Activated T-cell treated with anti-CD3 and anti-CD28 coated beads, Interleukin-2, amount 50 U/mL, for 72 hours (primary cell): ENCODE measurements at places on chromosomes 4 and X. TPM values are rescaled to one million over a fixed set of nuclear protein-coding genes. Genes with fewer than 3 reads are reported as not detected.

- H3K27me3 ChIP-seq, result peaks cover 13% of the 10 kb centered on the region
- no peaks in the 10 kb centered on the region for H3K36me3 ChIP-seq
- H3K27ac ChIP-seq, result no peak overlapping the region
- DNase-seq, result no peak
- no peak overlapping the region for H3K4me3 ChIP-seq
Measured at GRCh38 chr4:74682567-74683359, 111.6 kb downstream of the BTC start.

DNA sequence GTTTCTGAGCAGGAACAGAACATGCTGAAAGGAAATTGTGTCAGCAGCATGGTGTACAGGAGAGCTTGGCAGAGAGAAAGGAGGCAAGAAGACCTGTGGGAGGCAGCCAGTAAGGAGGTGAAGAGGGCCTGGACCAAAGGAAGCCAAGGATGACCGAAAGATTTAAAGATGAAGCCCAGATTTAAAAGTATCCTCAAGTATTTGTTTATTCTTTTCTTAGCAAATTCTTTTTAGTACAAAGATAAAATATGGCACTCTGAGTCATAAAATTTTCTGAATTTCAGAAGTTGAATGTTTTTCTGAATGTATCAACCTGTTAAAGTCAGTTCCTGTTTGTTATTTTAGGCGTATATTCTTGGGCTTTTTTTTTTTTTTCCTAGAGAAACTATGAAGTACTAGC lies 3.5 kb downstream of the PKD2 start:
- H3K4me1 ChIP-seq, result peaks cover 44% of the 10 kb centered on the region
- H3K4me3 ChIP-seq, result peak overlapping the region; percentile 38
- H3K36me3 ChIP-seq, result no peaks in the 10 kb centered on the region
- no peak for DNase-seq
- H3K27ac ChIP-seq, result no peak overlapping the region

DNA sequence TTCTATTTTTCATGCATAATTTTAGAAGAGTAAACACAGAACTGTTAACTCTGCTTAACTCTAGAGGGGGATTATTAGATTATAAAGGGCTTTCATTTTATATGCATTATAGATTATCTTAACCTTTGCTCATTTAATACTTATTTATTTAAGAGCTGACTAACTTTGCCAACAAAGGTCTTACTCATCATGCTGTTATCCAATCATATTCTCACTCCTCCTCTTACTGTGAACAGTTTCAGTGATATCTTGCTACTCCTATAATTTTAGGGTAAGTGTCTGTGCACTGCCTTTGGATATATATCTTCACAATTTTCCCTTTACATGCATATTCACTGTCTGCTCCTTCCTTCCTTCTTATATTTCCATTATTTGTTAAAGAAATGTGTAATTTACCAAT lies 1814.9 kb downstream of the STIM2 start:
- no peak overlapping the region for H3K27ac ChIP-seq
- no peaks in the 10 kb centered on the region for H3K4me1 ChIP-seq
- no peak for DNase-seq
- no peaks in the 10 kb centered on the region for H3K36me3 ChIP-seq

DNA sequence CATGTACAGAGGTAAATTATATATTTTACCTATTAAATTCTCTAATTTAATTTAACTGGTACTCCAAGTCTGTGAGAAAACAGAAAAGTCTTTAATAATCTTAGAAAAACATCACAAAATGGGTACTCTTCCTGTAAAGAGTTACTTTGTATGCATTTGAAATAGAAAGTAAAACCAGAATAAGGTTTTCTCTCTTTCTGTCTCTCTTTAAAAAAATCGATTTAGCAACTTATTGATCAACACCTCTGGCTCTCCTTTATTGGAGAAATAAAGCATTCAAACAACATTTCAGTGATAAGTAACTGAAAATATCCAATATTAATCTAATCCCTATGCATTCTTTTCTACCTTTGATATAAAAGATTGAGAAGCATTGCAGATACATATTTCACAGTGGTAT lies 27.4 kb downstream of the ATOH1 start:
- no peaks in the 10 kb centered on the region for H3K4me1 ChIP-seq
- DNase-seq, result no peak
- H3K27ac ChIP-seq, result no peak overlapping the region
- no peak overlapping the region for H3K4me3 ChIP-seq
- H3K27me3 ChIP-seq, result no peaks in the 10 kb centered on the region
- H3K36me3 ChIP-seq, result no peaks in the 10 kb centered on the region

DNA sequence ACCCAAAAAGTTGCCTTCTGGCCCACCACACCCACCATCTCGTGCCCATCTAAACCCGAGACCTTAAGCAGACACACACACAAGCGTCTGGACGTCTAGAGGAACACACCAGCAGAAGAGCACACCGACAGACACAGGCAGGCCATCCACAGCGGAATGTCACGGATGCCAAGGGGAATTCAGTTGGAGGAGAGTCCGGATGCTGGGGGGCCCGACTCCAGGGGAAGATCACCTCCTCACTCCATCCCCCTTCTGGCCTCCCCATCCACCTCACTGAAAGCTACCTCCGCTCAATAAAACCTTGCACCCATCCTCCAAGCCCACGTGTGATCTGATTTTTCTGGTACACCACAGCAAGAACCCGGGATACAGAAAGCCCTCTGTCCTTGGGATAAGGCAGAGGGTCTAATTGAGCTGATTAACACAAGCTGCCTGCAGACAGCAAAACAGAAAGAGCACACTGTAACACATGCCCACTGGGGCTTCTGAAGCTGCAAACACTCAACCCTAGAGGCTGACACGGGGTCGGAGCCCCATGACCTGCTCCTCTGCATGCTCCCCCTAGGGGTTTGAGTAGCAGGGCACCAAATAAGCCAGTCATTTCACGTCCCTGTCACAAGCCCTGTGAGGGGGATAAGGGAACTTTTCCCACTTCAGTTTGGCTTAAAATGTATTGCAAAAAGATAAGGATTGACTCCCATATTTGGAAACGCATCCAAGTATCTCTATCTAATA lies 339.6 kb upstream of the PCDH10 start:
- no peak overlapping the region for H3K27ac ChIP-seq
- H3K4me3 ChIP-seq, result no peak overlapping the region
- no peaks in the 10 kb centered on the region for H3K36me3 ChIP-seq
- no peaks in the 10 kb centered on the region for H3K27me3 ChIP-seq

DNA sequence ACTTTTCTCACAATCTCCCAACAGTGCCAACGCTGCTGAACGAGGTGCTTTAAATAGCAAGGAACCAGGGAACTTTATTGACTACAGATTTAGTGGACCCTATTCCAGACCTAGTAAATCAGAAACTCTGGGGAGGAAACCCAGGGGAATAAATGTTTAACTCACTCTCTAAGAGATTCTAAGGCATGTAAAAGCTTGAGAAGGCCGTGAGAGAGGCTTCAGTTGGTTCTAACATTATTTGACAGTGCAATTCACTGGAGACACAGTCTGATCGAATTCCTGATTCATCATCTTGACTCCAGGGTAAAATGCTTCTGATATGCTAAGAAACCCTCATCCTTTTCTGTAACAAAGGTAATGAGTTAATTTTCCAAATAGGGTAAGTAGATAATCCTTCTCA lies 494.4 kb downstream of the KCNIP4 start:
- H3K27me3 ChIP-seq, result no peaks in the 10 kb centered on the region
- no peaks in the 10 kb centered on the region for H3K36me3 ChIP-seq
- no peak for DNase-seq
- no peak overlapping the region for H3K4me3 ChIP-seq
- no peak overlapping the region for H3K27ac ChIP-seq

DNA sequence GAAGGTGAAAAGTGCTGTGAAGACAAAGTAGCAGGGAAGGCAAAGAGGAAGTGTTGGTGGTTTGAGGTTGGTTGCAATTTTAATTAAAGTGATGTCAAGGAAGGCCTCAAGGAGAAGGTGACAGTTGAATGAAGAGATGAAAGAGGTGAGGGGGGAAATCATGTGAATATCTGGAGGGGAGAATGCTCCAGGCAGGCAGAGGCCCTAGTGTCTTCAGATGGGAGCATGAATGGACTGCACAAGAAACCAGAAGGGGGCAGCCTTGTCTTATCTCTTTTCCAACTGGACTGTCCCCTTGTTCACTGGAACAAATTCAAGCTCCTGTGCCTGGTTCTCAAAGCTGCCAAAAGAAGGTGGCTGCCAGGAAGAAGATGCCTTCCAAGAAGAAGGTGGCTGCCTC lies 68.4 kb downstream of the MAOB start:
- DNase-seq, result peak; percentile 24
- H3K36me3 ChIP-seq, result no peaks in the 10 kb centered on the region

GRCh38 chrX:48626401-48627298 lies 29.4 kb downstream of the WDR13 start:
- H3K4me1 ChIP-seq, result peaks cover 7% of the 10 kb centered on the region
- H3K36me3 ChIP-seq, result no peaks in the 10 kb centered on the region
- H3K27me3 ChIP-seq, result no peaks in the 10 kb centered on the region

DNA sequence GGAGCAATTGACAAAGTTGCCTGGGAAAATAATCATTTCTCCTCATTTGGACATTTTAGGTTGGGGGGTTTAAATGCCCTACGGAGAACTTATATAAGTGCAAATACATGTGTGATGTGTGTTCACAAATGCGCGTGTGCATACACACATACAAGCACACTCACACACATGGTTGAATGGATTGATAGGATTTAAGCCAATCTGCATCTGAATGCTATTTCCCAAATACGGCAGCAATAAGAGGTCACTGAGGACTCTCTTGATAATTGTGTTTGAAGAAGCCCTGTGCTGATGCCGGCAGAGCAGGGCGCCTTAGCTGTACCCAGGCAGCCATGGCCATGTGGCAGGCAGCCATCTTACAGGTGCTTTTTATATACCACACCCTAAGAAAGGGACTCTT lies 165.3 kb upstream of the LEF1 start:
- H3K4me1 ChIP-seq, result peaks cover 4% of the 10 kb centered on the region
- DNase-seq, result no peak
- peaks cover 5% of the 10 kb centered on the region for H3K27me3 ChIP-seq
- no peak overlapping the region for H3K27ac ChIP-seq

DNA sequence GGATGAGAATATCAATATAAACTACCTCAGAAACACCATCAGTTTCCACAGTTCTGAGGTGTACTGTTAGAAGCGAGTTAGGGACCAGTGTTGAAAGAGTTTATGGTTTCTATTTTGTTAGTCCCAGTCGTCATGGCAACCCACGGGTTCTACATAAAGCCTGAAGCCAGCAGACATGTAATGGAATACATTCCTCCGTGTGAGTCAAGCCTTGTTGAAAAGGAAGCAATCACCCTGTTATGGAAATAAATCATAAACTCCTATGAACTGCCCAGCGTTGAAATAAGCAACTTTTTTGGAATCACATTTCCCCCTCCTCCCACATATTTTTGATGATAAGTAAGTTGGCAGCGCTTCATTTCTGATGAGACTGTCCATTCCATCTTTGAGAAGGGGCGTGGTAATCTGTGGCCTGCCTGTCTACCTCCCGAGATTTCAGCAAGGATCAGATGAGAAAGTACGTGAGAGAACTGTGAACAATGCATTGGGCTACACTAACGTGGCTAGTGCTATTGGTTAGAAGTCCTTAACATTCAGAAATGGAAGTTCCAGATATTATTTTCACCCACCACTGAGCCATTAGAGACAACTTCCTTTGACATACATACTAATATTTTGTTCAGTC lies 40.4 kb upstream of the PDHA1 start:
- H3K4me3 ChIP-seq, result no peak overlapping the region
- H3K27ac ChIP-seq, result no peak overlapping the region
- no peaks in the 10 kb centered on the region for H3K36me3 ChIP-seq
- no peak for DNase-seq
- peaks cover 6% of the 10 kb centered on the region for H3K27me3 ChIP-seq

- no peaks in the 10 kb centered on the region for H3K27me3 ChIP-seq
- no peaks in the 10 kb centered on the region for H3K36me3 ChIP-seq
- no peak overlapping the region for H3K4me3 ChIP-seq
- no peak for DNase-seq
Measured at GRCh38 chr4:6594826-6595355, 19.9 kb downstream of the MAN2B2 start.

DNA sequence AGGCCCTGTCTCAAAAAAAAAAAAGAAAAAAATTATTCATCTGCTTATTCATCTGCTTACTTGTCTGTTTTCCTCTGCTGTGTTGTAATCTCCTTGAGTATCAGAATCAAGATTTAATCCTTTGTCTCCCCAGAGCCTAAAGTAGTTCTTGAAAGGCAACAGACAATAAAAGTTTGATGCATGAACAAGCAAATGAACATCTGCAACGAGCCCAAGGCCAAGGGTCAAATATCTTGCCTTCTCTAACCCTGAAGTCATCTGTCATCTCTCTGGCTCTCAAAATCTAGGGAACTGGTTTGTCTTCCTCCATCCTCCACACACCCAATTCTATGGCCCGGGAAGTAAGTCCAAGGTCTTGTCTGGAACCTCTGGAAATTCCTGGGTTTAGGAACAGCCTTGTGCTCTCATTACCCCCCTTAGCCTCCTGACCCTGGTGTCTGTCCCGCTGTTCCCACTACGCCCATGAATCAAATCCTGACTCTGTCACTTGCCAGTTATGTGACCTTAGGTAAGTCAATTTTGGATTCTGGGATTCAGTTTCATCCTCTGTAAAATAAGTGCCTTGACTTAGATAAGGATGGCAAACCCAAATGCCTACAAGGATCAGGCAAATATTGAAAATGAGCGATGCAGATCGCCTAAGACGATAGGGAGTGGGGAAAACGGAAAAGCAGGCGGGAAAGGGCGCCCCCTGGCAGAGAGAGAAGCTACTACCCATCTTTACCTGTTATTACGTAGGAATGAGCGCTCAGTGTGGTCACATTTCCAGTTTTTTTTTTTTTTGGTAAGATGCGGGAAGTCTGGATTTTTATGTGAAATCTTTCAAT lies 102.7 kb upstream of the DHX15 start:
- DNase-seq, result peak; percentile 9
- H3K4me3 ChIP-seq, result no peak overlapping the region
- H3K27ac ChIP-seq, result no peak overlapping the region
- H3K4me1 ChIP-seq, result no peaks in the 10 kb centered on the region
- no peaks in the 10 kb centered on the region for H3K36me3 ChIP-seq
- no peaks in the 10 kb centered on the region for H3K27me3 ChIP-seq

The DRD5 gene
- total RNA-seq, result not detected

The GCNA gene
- 8.4 TPM for total RNA-seq

The AMTN gene
- not detected for total RNA-seq

The PDLIM3 gene
- 7.4 TPM for total RNA-seq

The SH3D19 gene
- 0.74 TPM for total RNA-seq

The EXOC1 gene
- total RNA-seq, result 31.1 TPM

The MAGEA12 gene
- total RNA-seq, result not detected

The CT55 gene
- not detected for total RNA-seq

The MAGEB3 gene
- total RNA-seq, result not detected

The NR0B1 gene
- not detected for total RNA-seq

The SOD3 gene
- total RNA-seq, result not detected

The KCTD8 gene
- total RNA-seq, result not detected

The ASB12 gene
- total RNA-seq, result not detected

The DIAPH2 gene
- 10.6 TPM for total RNA-seq

The NSUN7 gene
- total RNA-seq, result 4.5 TPM

The SPIN2B gene
- total RNA-seq, result 10.0 TPM

The HEPH gene
- total RNA-seq, result 0.22 TPM

The CWH43 gene
- total RNA-seq, result not detected
